ENCODE measurements at places on chromosomes 3 and 15.
A peak's percentile ranks its signal among the peaks of the same experiment; 100 is the strongest.

DNA sequence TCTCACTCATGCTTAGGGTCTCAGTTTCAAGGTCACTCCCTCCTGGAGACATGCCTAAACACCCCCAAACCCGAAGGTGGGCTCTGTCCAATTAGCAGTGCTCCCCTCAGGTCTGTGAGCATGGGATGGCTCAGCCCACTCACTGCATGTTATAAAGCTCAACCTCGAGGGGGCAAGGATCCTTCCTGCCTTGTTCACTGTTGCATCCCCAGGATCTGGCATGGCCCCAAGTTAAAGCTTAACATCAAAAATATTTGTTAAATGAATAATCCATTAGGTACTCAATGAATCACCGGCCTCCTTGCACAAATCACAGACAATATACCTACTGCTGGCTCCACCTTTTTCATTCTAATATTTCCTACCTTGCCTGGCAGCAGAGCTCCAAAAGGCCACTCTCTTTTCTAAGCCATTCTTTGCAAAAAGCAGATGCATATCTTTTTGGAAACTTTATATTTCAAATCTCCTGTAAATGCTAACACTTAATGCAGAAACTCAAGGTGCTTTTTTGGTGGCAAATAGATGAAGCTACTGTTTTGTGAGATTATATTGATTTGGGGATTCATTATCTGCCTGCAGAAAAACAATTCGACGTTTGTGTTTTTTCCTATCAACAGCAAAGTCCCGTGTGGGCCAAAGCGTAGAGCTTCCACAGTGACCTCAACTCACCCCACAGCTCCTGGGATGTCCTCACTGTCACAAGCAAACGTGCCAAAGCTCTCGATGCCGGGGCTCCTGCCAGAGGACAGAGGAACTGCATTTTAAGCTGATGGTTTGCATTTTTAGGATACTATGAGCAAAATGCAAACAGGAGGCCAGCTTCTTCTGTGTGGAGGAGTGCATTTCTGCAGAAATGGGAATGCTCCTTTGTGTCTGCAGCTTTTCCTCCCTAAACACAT lies 35.4 kb downstream of the PCOLCE2 start:
- peak; percentile 64 for DNase-seq

GRCh38 chr3:184598574-184598927 lies 37.0 kb downstream of the EPHB3 start:
- DNase-seq = no peak

DNA sequence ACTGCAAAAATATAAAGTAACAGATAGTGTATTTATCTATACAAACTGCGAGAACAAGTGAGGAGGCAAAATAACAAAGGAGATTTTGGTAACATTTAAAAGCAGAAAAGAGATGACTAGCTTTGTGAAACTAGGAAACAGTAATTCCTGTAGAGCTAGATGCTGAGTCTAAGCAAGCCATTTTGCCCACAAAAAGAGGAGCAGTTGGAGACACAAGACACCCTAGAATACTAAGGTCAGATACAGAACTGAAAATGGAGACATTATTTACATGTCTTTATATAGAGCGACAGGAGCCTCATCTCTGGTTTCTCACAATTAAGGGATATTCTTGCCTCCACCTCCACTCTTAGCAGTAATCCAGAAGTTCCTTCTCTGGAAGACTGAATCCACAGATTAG lies 732.4 kb upstream of the GBE1 start:
- no peak for DNase-seq

DNA sequence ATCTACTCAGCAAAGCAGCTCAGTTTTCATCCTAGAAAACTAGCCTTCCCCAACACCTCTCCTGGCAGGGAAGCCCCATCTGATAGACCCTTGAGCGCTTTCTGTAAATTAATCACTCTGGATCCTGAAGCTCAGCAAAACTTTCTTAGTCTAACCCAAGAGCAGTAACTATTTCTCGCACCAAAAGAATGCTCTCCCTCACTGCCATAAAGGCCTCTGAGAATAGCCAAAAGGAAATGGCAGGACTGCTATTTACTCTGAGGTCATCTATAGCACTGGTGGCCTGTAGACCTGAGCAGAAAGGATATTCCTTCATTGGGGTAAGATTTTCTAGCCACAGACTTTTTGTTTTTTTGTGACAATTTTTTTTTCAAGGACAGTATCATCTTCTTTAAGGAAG lies 345.8 kb upstream of the ADAMTS9 start:
- DNase-seq = no peak

DNA sequence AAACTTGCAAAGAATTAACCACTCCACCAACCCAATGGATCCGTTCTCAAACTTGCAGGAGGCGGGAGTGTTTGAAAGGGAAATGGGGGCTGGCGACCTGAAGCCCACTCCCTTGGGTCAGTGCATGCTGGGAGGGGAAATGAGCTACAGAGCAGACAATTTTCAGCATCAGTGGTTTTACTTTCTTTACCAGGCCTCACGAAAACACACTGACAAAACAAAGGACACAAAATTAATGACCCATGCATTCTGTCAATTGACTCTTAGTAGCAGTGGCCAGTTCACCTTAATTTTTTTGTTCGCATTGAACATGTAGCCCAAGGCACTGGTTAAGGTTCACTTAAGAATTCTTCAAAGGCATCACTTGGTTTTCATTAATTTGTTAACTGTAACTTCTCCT lies 413.5 kb downstream of the MECOM start:
- no peak for DNase-seq

DNA sequence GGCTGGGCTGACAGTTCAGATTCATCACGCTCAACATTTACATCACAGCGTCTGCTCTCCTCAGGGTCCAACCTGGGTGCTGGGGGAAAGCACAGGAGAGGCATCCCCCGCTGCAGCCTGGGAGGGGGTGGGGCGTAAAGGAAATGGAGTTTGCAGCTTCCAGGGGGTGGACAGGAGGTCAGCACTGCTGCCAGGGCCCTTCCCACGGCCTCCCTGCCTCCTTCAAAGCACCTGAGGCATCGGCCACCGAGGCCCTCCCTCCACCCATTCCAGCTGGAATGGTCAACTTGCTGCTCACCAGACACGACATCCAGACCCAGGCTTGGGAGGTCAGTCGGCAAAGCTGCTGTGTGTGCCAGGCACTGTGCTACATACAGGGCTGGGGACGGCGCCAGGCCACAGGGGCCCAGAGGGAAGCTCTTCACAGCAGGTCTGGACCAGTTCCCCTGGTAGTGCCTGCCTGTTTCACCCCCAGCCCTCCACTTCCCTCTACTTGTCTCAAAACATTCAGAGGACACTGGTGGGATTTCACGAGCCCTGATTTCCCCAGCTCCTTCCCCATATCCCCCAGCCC lies 120.7 kb downstream of the ANP32A start:
- DNase-seq = no peak

- no peak for DNase-seq
Observed at GRCh38 chr3:67828486-67829010, 174.1 kb upstream of the SUCLG2 start.

DNA sequence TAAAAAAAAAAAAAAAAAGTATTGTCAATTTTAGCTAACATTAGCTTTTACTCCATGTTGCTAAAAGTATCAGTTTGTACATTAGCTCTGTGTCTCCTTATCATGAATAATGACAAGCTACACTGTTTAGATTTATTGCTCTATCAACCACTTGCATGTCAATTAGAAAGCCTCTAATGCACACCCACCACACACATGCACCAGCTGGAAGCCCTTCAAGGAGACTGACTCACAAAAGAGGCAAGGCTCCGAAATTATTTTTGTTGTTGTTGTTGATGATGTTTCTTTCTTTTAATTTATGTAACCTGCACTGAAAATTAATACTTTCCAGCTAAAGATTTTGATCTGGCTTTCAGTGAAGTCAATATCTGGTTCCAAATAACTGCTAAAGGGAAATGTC lies 71.5 kb downstream of the ETFA start:
- DNase-seq = no peak

- DNase-seq = no peak
Observed at GRCh38 chr3:108296239-108296638, at the start of gene HHLA2. TSS of gene HHLA2 (plus strand) at chr3:108296548. CDS start at chr3:108351814, 55,266 bp downstream.

DNA sequence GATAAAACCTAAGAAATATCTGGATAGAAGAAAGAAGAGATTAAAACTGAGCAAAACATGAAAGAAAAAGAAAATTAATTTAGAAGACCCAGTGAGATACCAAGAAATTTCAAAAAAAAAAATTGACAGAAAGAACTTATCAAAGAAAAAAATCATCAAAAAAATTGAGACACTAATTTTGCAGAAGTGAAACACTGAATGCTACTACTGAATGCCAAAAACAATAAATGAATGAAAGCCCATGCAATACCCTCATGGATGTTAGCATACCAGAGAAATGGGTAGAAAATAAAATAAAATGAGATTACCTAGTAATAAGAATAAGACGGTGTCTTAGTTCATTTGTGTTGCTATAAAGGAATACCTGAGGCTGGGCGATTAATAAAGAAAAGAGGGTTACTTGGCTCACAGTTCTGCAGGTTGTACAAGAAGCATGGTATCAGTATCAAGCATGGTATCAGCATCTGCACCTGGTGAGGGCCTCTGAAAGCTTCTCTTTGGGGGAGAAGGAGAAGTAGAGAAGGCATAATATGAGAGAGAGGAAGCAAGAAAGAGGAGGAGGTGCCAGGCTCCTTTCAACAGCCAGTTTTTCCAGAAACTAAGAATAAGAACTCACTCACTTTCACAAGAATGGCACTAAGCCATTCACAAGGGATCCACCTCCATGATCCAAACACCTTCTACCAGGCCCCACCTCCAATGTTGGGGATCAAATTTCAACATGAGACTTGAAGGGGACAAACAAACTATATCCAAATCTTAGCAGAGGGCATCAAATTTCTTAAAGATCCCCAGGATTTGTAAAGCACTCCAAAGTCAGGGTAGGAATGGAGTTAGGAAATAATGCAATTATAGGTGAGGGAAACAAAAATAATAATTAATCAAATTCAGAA lies 73.2 kb downstream of the BTLA start:
- DNase-seq = no peak

DNA sequence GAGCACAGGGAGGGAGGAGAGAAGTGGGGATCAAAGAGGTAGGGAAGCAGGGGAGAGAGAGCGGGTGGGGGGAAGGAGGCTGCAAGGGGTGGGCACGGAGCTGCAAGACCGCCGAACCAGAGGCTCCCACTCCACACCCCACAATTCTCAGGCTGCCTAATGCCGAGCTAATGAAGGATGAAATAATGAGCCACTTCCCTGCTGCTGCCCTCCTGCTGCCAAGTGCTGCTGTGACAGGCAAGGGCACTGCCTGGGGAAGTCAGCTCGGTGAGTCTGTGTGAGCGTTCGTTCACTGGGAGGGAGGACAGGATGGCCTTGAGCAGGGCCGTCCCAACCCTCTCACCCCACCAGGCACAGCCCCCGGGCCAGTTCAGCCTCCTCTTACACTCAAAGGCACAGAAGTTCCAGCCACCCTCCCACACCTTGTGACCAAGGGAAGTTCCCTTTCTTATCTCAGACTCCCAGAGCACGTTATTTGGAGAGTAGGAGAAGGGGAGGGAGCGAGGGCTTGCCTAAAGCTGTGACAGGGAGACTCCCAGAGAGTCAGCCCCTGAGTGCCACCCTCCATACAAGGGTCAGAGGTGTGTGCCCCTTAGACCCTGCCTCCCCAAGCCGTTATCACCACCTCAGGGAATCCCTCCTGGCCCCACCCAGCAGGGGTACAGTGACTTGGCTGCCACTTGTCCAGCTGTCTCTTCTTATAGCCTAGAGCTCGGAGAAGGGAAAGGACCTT lies 12.4 kb downstream of the GLYCTK start:
- DNase-seq = no peak

GRCh38 chr3:19146685-19147650 lies 1.3 kb upstream of the KCNH8 start:
- DNase-seq = no peak

- no peak for DNase-seq
Observed at GRCh38 chr3:99909714-99910495, 92.2 kb downstream of the CMSS1 start.

- no peak for DNase-seq
Observed at GRCh38 chr3:72368331-72368975, 479.8 kb downstream of the SHQ1 start.

DNA sequence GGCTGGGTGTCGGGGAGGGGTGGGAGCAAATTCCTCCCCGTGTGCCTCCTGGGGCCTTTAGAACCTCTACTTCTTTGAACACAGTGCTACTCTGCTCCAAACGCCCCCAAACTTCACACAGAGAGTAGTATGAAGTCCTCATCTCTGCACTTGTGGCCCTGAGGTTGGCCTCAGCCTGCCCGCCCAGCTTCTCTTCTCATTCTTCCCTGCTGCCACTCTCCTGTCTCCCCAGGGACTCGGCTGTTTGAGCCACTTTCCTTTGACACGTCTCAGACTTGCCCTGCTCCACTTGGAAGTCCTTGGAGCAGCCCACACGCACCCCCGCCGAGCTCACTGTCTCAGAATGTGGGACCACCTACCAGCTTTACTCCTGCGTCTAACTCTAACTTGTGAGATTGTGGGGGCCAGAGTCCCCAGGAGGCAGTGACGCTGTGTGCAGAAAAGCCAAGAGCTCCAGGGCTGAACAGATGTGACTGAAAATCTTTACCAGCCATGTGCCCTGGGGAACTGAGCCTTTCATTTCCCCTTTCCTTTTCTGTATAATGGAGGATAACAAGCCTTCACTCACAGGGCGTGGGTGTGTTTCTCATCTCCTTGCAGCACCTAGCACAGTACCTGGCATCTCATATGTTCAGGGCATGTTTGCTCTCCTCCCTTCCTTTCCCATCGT lies 233.6 kb upstream of the CTDSPL start:
- no peak for DNase-seq

- no peak for DNase-seq
Observed at GRCh38 chr3:2934541-2934940, 175.6 kb downstream of the IL5RA start.

GRCh38 chr15:41927536-41927935 lies 33.7 kb upstream of the SPTBN5 start:
- DNase-seq = no peak

GRCh38 chr3:28039234-28039633 lies 202.2 kb upstream of the CMC1 start:
- DNase-seq = no peak

DNA sequence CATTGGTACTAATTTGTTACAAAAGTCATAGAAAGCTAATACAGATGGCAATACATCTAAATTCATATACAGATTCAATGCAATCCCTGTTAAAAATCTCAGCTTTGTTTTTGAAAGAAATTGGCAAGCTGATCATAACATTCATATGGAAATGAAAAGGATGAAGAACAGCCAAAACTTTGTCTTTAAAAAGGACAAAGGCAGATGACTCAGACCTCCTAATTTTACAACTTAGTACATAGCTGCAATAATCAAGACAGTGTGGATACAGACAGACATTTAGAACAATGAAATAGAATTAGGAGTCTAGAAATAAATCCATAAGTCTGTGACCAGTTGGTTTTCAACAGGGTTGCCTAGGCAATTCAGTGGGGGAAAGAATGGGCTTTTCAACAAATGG lies 63.3 kb downstream of the AQP9 start:
- DNase-seq = no peak

GRCh38 chr3:185089751-185090150 lies 63.1 kb downstream of the C3orf70 start:
- no peak for DNase-seq

DNA sequence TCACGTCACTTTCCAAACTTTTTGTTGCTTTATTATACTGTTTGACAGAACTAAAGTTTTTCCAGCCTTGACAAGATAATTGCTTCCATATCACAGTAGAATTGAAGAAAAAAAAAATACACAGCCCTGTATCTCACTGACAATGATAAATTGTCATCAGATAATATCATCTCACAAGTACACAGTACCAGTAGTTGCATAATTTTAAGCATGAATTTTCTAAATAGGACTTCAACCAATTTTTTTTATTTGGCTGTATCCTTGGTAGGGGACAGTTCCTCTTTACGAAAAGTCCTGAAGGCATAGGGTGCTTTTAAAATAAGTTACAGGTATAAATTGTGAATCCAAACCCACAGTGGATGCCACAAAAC lies 230.7 kb downstream of the ATP8B4 start:
- DNase-seq = no peak

- DNase-seq = no peak
Observed at GRCh38 chr3:150306083-150306482, 102.0 kb upstream of the TSC22D2 start.
